ENCODE measurements at places on chromosomes 7 and 10.

- DNase-seq, result no peak
Measured at GRCh38 chr10:23383637-23384036, 39.0 kb upstream of the C10orf67 start.

DNA sequence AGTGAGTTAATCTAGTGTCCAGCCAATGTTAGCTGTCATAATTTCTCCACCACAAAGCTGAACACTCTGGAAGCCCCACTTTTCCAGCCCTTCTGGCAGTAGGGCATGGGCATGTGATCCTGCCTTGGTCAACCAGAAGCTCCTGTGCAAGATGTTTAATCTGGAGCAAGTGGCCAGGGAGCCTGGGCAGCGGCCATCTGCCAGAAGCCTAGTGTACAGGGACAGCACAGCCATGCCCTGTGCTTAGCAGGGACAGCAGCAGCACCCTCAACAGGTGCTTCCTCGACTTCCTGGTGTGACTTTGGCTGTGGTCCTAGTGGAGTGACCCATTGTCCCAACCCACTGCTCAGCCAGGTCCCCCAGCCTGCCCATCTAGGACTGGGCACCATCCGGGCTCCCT lies 10.3 kb downstream of the RBP3 start:
- no peak for DNase-seq

- DNase-seq, result no peak
Measured at GRCh38 chr7:142557971-142558582, 191.2 kb upstream of the PRSS1 start.

- no peak for DNase-seq
Measured at GRCh38 chr7:137879357-137880158, 32.8 kb upstream of the DGKI start.

GRCh38 chr7:77354484-77354883 lies 61.7 kb downstream of the GSAP start:
- DNase-seq, result no peak

DNA sequence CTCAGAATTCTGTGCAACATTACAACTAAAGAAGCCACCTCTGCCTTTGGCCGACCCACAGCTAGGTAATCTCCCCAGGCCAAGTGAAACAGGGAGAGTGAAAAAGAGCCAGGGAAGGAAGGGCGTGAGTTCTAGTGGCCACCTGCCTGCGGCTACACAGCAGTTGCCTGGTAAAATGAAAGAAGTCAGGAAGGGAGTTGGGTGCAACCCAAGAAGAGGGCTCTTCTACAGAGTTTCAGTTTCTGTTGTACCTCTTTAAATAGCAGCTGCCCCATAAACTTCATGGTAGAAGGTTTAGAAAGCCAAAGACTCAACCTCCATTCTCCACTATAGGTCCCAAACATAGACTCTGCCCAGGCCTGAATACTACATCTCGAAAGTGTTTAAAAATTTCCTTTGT lies 76.2 kb upstream of the TMEM168 start:
- DNase-seq, result no peak
